ENCODE measurements at places on chromosomes 1 and 21. TPM values are rescaled to one million over a fixed set of nuclear protein-coding genes. Genes with fewer than 3 reads are reported as not detected.

Gene TCHHL1
- not detected for polyA plus RNA-seq

Gene FASLG
- 0.45 TPM for polyA plus RNA-seq

Gene PRAMEF15
- not detected for polyA plus RNA-seq

Gene SYDE2
- polyA plus RNA-seq = 1.0 TPM

Gene MECR
- 13.8 TPM for polyA plus RNA-seq

Gene SMG7
- 13.6 TPM for polyA plus RNA-seq

Gene LTN1
- 20.2 TPM for polyA plus RNA-seq

Gene ADAMTS1
- not detected for polyA plus RNA-seq

Gene RBP7
- polyA plus RNA-seq = not detected

Gene HTR6
- polyA plus RNA-seq = 0.19 TPM

Gene ATP6V1G3
- not detected for polyA plus RNA-seq

Gene GPR161
- not detected for polyA plus RNA-seq

Gene MAGI3
- polyA plus RNA-seq = 2.5 TPM

Gene POU3F1
- 0.11 TPM for polyA plus RNA-seq

Gene MCOLN2
- polyA plus RNA-seq = 0.47 TPM

Gene OLIG1
- not detected for polyA plus RNA-seq

Gene KCNK1
- 0.15 TPM for polyA plus RNA-seq

Gene PRR9
- not detected for polyA plus RNA-seq

Gene PDPN
- not detected for polyA plus RNA-seq

Gene PPIAL4G
- not detected for polyA plus RNA-seq

Gene PCSK9
- polyA plus RNA-seq = not detected

Gene MKNK1
- 15.8 TPM for polyA plus RNA-seq

Gene SPATA46
- polyA plus RNA-seq = not detected

Gene LCK
- polyA plus RNA-seq = 1,114 TPM

Gene LHX8
- polyA plus RNA-seq = not detected

Gene OR14K1
- not detected for polyA plus RNA-seq

Gene CNR2
- not detected for polyA plus RNA-seq

Gene UBE2Q1
- polyA plus RNA-seq = 10.5 TPM

Gene LCE3D
- polyA plus RNA-seq = not detected

Gene HPCAL4
- 9.5 TPM for polyA plus RNA-seq

Gene MRPL24
- 72.5 TPM for polyA plus RNA-seq

Gene PRRX1
- not detected for polyA plus RNA-seq

Gene SYT14
- not detected for polyA plus RNA-seq

Gene FAM3B
- polyA plus RNA-seq = not detected

Gene DMBX1
- not detected for polyA plus RNA-seq

Gene RAB3B
- polyA plus RNA-seq = not detected

Gene ELAPOR1
- 14.5 TPM for polyA plus RNA-seq

Gene KCNN3
- not detected for polyA plus RNA-seq

Gene SV2A
- polyA plus RNA-seq = 1.1 TPM

Gene TEDDM1
- polyA plus RNA-seq = not detected

Gene WDTC1
- 5.6 TPM for polyA plus RNA-seq

Gene OR2T33
- polyA plus RNA-seq = not detected

Gene NOS1AP
- not detected for polyA plus RNA-seq

Gene AGRN
- polyA plus RNA-seq = 0.21 TPM

Gene ST6GALNAC5
- polyA plus RNA-seq = 0.30 TPM

Gene MFSD2A
- 0.39 TPM for polyA plus RNA-seq

Gene KIF21B
- polyA plus RNA-seq = 3.3 TPM

Gene CCDC30
- 1.3 TPM for polyA plus RNA-seq

Gene LRRC8C
- 24.9 TPM for polyA plus RNA-seq

Gene DRAXIN
- not detected for polyA plus RNA-seq

Gene PPM1J
- polyA plus RNA-seq = not detected

Gene NOTCH2
- polyA plus RNA-seq = 13.9 TPM

Gene CSF3R
- polyA plus RNA-seq = 0.10 TPM

Gene PLEKHA6
- not detected for polyA plus RNA-seq

Gene RAB7B
- polyA plus RNA-seq = not detected
